ENCODE measurements at places on chromosomes 1 and 21.

- DNase-seq = no peak
Observed at GRCh38 chr1:212401838-212402582, 12.7 kb downstream of the PACC1 start.

- no peak for DNase-seq
Observed at GRCh38 chr1:2968471-2968881, 52.8 kb upstream of the ACTRT2 start.

- DNase-seq = no peak
Observed at GRCh38 chr1:230702934-230703678, 10.8 kb downstream of the AGT start.

DNA sequence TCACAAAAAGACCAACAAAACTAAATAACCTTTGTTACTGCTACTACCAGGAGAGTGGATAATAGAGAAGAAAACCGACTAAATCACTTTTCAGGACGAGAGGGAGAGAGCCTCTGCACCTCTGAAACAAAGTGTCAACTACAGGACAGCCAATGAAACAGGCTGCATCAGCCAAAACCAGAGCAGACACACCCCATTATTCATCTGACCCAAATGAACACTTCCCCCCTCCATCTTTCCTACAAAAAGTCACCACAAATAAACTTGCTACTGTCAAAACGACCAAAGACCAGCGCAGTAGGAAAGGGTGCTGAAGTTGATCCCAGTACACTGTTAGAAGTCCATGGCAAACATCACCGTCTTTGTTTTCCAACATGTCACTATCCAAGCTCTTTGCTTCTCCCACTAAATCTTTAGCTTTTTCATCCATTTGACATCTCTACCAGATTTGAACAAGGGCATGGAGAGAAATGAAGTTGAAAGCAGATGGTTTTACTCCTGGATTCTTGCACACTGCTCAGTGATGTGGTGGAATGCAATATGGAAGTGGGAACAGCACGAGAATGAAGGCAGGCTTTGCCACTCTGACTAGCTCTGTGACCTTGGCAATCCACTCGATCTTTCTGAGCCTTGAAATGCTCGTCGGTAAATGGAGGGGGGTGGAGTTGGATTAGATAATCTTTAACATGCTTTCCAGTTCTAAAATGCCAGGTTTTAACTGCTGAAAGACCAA is 20.5 kb downstream of the DSTYK start:
- DNase-seq = no peak

DNA sequence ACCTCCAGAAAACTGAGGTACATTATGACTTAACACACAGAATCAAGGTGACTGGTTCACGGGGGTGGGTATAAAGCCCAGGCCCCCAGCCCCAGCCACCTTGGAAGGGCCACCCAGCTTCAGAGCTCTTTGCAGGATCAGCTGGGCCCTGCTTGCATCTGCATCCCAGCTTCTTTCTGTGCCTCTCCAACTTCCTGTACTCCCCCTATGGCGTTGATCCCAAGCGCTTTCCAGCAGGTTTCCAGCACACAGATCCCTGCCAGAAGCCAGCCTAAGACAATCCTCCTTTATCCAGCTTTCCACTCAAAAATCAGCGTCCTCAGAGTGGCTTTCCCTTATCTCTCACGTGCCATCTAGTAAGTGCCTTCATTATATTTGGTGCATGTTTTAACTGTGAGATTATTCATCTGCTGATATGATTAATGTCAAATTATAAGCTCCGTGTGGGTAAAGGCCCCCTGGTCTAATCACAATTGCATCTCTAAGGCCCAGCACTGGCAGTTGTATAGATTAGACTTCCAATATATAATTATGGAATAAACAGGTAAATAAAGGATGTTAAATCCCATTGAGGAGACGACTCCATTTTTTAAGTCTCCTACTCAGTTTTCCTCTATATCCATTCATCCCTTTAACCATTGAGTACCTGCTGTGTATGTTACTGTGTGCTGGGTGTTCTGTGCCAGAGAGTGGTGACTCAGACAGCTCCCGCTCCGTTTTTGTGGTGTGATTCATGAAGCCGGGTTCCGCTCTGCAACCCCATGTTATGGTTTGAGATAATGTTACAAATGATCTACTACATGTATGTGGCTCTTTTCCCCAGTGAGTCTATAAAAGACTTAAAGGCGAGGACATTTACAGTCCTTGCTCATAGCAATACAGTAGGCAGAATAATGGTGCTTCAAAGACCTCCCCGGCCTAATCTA is 387.6 kb downstream of the PCP4 start:
- DNase-seq = no peak

- peak; percentile 62 for DNase-seq
Observed at GRCh38 chr21:31604591-31605190, 54.8 kb upstream of the SOD1 start.

Data from stimulated activated CD4-positive, alpha-beta T cell treated with anti-CD3 and anti-CD28 coated beads, Interleukin-1b, Interleukin-23, amount 100 ng/mL, for 24 hours (primary cell).